ENCODE measurements at places on chromosomes 7 and 10.

DNA sequence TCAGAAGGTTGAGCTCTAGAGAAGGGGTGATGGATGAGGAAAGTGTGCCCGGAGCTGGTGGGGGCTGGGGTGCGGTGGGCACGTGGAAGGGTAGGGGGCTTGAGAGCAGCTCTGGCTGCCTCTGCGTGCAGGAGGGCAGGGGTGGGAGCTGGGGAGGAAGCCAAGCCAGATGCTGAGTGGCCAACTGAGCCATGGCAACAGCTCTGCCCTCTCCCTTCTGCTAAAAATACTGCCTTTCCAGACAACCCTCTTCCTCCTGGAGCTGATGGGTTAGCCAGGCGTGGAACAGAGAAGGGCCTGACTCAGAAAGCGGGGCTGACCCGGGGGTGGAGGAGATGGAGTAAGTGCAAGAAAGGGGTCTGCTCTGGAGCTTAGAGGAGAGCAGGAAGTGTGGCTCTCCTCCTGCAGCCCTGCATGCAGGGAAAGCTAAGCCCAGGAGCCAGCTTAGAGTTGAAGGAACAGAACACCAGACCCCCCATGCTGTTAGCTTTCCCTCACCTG lies 114.6 kb upstream of the AGK start:
- DNase-seq, result no peak

- DNase-seq, result no peak
These were observed 290.0 kb downstream of the RNLS start for GRCh38 chr10:88293073-88293472.

GRCh38 chr7:108293149-108293612 lies 163.0 kb upstream of the LAMB4 start:
- DNase-seq, result no peak

GRCh38 chr10:13848520-13849445 lies 262.0 kb downstream of the PRPF18 start:
- no peak for DNase-seq

DNA sequence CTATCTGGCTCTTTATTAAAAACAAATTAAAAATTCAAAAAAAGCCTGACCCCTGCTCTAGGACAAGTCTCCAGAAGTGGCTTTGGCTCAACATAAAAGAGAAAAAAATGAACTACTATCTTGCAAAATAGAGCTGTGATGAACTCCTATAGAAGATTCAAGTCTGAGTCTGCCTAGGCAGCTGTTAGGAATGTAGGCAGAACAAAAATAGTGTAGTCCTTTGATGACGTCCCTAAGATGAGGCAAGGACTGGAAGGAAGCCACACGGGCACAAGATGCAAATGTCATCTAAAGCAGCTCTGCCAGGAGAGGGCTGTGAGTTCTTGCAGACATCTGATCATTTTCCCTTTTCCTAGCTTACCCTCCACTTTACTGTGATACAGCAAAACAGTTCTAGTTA lies 20.5 kb downstream of the ASNS start:
- DNase-seq, result no peak

DNA sequence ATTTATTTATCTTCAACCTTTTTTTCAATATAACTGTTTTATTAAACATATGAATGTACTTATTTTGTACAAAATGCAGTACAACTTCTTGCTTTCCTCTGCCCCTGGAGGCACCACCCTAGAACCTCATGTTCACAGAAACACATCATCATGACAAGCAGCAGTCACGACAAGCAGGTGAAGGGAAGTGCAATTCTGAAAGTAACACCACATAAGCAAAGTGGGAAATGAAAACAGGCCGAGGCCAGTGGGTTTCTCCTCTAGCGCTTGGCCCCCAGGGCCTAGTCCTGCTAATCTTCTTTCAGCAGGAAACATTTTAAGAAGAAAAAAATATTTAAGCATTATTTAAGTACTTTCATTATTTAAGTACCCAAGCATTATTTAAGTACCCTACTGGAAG lies 598.1 kb downstream of the SH2D4B start:
- DNase-seq, result no peak

- no peak for DNase-seq
These were observed 7.1 kb downstream of the NEBL start for GRCh38 chr10:20890009-20890408.

Data from Calu3 (cell line).